NCI-H2171 treated with DMSO at 0.1 percent for 48 hours (cell line): ENCODE measurements at places on chromosomes 12 and 14.

GRCh38 chr14:85417396-85417795 lies 112.5 kb upstream of the FLRT2 start:
- DNase-seq: no peak

DNA sequence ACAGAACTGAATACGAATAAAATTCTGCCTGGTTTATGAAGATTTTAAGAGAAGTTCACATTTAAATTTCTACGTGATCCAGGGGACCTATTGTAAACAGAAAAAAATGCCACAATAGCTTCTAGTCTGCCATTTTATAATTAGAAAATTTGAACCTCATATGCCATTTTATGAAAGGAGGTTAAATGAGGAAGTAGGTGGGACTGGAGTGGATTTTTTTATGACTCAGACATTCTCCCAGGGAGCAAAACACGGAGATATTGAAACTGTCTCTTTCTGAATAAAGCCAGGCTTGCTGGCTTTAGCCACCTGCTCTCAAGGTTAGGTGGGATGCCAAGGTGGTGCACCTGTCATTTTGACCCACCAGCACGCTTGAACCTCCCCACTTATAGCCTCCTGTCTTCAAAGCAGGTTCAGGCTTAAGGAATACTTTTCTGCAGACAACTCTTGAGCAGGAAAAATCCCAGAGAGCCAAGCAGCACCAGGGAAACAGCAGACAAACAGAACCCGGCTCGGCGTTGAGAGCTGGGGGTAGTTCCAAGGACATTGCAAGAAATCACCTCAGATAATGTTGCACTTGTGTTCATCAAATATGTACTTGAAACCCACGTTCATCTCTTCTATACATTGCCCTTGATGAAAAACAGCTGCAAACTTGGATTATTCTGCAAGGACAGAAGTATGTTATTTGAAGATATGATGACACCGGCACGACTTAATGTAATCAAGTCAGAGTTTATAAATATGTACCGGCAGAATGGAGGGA lies 203.7 kb downstream of the PPM1H start:
- no peak for DNase-seq

GRCh38 chr12:10025236-10025635 lies 5.2 kb upstream of the CLEC9A start:
- no peak for DNase-seq

DNA sequence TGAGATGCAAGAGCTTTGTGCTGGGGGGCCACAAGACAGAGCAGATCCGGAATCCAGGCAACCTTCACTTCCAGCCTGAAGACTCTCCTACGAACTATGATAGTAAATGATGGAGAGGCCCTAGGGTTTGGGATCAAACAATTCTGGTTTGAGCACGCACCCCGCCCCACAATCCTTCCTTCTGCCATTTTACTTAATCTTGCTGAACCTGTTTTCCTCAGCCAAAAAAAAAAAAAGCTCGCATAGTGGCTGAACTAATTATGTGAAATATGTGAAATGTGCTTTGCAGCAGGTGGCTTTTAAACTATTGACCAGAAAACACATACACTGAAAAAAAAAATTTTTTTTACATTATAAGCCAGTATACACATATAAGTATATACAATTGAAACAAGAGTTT lies 667 bp upstream of the ITFG2 start:
- DNase-seq: peak; percentile 60

GRCh38 chr14:51707327-51707726 lies 55.6 kb downstream of the FRMD6 start:
- no peak for DNase-seq

- DNase-seq: no peak
Observed at GRCh38 chr12:101819467-101819866, 11.3 kb downstream of the GNPTAB start.

DNA sequence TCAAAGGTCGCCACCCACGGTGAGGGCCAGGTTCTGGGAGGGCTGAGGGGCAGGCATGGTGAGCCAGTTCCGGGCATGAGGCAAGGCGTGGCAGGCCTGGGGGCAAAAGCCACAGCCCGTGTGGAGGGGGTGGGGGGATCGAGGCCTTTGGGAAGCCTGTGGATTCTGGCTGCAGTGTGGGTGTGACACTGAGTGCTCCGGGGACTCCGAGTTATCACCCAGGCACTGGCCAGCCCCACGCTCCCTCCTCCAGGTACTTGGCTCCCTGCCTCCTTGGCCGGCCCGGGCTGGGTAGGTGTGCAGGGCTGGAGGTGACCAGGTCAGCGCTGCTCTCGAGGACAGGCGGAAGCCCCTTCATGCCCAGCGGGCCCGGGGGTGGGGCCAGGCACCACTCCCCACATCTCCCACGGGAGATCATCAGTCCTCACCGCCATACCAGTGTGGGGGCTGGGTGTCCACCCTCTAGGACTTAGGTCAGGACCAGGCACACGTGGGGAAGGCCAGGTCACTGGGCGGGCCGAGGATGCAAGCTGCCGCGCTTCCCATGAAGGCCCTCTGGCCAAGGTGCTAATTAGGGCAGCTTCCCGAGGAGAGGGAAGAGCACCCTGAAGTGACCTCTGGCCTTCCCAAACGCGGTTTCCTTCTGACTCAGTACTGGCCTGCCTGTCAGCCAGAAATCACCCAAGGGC lies 34.1 kb upstream of the TDRD9 start:
- no peak for DNase-seq

GRCh38 chr12:10354071-10354470 lies 35.8 kb downstream of the KLRK1 start:
- DNase-seq: no peak

DNA sequence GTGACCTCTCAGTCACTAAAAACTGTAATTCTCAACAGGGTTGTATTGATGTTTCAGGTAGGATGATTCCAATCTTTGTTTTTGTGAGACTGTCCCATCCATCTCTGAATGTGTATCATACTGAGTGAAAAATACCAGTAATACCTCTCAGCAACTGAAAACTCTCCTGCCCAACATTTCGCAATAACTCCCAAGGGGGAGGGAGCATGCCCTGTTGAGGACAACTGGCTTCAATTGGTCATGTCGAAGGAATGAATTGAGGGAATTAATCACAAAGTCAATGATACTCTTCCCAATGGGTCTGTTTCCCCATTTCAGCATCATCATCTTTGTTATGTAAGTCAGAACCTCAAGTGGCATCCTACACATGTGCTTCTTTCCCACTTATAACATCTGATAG lies 102.4 kb upstream of the E2F7 start:
- no peak for DNase-seq

DNA sequence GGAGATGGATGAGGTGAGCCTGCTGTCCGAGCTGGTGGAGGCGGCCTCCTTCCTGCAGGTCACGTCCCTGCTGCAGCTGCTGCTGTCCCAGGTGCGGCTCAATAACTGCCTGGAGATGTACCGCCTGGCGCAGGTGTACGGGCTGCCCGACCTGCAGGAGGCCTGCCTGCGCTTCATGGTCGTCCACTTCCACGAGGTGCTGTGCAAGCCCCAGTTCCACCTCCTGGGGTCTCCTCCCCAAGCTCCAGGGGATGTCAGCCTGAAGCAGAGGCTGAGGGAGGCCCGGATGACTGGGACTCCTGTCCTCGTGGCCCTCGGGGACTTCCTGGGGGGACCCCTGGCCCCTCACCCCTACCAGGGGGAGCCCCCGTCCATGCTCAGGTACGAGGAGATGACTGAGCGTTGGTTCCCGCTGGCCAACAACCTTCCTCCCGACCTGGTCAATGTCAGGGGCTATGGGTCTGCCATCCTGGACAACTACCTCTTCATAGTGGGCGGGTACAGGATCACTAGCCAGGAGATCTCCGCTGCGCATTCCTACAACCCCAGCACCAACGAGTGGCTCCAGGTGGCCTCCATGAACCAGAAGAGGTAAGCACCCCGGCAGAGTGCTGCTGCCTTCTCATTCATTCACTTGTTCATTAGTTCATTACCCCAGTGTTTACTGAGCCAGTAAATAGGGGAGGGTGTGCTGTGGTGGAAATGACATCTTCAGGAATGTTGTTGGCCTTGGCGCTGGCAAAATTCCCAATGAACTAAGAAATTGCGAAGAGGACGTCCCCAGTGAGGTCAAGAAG lies 774 bp upstream of the MANSC4 start:
- peak; percentile 99 for DNase-seq

- no peak for DNase-seq
Observed at GRCh38 chr14:55031190-55031589, 4.2 kb downstream of the SOCS4 start.

GRCh38 chr14:65850429-65851135 lies 438.1 kb downstream of the FUT8 start:
- peak; percentile 97 for DNase-seq

- no peak for DNase-seq
Observed at GRCh38 chr12:28023156-28023887, 50.8 kb upstream of the PTHLH start.

DNA sequence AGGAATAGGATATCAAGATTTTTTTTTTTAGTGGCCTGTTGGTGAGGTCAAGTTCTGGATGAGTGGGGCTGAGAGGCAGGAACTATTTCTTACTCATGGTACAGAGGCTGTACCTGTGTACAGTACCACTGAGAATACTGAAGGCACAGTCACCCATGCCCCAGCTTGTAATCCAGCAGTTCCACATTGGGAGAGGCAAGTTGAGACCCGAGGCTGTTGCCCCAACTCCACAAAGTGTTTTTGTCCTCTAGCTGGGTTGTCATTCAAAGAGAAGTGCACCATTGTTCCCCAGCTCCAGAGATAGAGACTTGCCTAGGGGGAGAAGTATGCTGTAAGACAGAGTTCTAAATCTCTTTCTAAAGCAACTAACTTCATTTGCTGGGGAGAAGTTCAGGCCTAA lies 38.7 kb downstream of the ARID2 start:
- DNase-seq: no peak

GRCh38 chr12:75526655-75527511 lies 15.5 kb upstream of the KRR1 start:
- peak; percentile 98 for DNase-seq

- no peak for DNase-seq
Observed at GRCh38 chr14:29391231-29391630, 536.4 kb downstream of the PRKD1 start.

DNA sequence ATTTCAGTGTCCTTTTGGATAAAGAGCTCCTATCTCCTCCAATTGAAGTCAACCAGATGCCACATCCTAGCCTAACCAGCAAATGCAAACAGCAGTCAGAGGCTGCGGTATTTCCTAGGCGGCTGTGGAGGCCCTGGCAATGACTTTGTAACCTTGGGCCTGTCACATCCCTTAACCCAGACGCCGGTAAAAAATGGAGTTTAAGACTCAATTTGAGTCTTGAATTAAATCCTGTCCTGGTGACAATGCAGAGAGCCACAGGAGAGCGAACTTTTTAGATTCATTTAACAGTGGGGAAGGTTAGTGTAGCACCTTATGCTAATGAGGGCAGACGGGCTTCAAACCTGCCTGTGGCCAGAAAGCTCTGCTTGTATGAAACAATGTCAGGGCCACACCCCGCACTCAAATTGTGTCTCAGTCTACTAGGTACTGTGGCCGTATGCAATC lies 1.3 kb downstream of the C12orf75 start:
- no peak for DNase-seq

DNA sequence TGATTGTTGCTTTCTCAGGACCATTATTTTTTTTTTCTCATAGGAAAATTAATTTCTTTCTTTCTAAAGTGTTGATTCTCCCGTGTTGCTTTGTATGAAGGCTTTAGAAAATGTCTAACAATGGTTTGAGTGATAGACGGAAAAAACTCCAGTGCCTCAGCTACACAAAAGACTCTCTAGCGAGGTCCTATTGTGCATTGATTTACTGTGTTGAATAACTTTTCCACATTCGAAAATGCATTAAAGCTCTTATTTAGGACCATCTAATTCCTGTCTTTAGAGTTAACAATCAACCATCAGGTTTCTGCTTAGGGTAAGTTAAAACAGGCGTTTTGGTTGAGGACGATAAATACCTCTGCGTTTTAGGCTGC lies 99.6 kb downstream of the PTPN11 start:
- DNase-seq: no peak

DNA sequence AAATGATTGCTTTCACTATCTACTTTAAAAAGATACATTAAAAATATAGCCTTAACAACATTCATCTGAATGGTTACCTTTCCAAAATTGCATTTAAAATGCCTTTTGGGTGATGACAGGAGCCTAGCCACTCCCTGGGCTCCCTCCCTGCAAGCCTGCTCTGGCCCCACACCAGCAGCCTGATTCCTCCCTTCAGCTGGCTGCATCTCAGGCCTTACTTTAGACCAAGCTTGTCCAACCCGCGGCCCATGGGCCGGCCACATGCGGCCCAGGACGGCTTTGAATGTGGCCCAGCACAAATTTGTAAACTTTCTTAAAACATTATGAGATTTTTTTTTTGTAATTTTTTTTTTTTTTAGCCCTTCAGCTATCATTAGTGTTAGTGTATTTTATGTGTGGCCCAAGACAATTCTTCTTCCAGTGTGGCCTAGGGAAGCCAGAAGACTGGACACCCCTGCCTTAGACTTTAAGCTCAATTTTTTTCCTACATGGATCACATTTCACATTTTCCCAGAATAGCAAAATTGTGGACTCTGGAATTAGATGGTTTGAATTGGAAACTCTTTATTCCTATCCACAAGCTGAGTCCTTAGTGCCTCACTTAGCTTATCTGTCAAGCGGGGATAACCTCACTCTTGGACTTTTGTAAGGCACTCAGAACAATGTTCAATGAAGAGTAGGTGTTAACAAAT lies 124.4 kb downstream of the MYRFL start:
- no peak for DNase-seq

- DNase-seq: no peak
Observed at GRCh38 chr12:26156201-26156871, 31.5 kb upstream of the BHLHE41 start.

GRCh38 chr14:73381380-73382013 lies 76.8 kb downstream of the NUMB start:
- no peak for DNase-seq

DNA sequence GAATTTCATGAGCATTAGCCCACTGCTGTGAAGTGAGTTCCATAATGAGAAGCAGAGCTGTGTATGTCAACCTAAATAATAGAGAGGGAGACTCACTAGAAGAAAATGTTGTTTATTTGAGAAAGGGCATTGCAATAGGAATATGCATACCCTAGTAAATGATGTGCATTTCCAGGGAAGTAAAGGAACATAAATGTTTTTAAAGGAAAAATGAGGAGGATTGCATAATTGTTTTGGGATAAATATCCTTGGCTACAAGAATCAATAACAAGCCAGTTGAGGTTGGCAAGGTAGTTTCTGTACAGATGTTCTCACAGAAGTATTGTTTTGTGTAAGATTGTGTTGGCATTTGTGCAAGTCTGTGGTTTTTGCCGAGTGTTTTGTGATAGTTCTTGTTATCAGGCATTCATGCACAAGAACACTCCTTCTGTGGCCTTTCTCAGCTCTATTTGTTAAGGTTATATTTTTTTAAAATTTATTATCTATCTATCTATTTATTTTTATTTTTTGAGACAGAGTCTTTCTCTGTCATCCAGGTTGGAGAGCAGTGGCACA lies 47.1 kb downstream of the EMP1 start:
- no peak for DNase-seq

- DNase-seq: no peak
Observed at GRCh38 chr12:14252697-14253096, 112.8 kb upstream of the ATF7IP start.

GRCh38 chr12:124677552-124678356 lies 110.3 kb upstream of the NCOR2 start:
- DNase-seq: peak; percentile 84

GRCh38 chr12:95874452-95874851 lies 15.7 kb downstream of the SNRPF start:
- DNase-seq: no peak
